Stimulated activated CD4-positive, alpha-beta T cell treated with anti-CD3 and anti-CD28 coated beads, Interleukin-2, amount 100 ng/mL, for 24 hours (primary cell): ENCODE measurements at places on chromosomes 7 and 10.

GRCh38 chr10:86135191-86135590, 231.4 kb downstream of the GRID1 start:
- DNase-seq, result no peak

- DNase-seq, result no peak
Measured at GRCh38 chr7:41046221-41046761, 656.6 kb downstream of the INHBA start.

GRCh38 chr10:119409385-119409784, 133.1 kb downstream of the RGS10 start:
- DNase-seq, result no peak

DNA sequence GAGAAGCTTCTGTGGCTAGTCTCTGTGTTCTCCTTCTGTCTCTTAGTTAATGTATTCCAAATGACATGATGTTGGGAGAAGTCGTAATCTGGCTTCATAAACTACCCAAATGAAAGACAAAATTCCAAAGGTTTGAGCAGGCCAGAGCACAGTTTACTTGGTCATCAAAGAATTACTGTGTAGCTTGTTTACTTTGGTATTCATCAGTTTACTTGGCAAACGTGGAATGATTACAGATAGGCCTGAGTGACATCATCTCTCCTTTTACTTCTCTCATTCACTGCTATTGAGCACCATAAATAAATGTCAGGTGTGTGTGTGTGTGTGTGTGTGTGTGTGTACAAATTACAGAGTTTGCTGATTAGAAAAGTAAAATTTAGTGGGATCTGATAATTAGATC, 327.3 kb downstream of the PHTF2 start:
- no peak for DNase-seq

DNA sequence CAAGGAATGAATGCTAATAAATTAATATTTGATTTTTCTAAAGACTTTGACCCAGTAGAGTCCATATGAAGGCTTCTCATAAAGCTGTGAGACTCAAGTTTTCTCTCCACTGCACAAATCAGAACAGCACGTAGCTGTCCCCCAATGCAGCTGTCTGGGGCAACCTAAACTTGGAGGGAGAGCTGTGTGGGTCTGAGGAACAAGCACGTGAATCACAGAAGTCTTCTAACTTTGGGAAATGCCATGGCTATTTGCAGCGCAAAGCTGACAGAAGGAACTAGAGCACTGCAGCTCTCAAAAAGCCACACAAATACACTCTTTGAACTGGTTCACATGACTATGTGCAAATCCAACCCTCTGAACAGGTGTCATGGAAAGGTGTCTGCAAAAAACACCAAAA, 47.9 kb downstream of the COL1A2 start:
- no peak for DNase-seq

DNA sequence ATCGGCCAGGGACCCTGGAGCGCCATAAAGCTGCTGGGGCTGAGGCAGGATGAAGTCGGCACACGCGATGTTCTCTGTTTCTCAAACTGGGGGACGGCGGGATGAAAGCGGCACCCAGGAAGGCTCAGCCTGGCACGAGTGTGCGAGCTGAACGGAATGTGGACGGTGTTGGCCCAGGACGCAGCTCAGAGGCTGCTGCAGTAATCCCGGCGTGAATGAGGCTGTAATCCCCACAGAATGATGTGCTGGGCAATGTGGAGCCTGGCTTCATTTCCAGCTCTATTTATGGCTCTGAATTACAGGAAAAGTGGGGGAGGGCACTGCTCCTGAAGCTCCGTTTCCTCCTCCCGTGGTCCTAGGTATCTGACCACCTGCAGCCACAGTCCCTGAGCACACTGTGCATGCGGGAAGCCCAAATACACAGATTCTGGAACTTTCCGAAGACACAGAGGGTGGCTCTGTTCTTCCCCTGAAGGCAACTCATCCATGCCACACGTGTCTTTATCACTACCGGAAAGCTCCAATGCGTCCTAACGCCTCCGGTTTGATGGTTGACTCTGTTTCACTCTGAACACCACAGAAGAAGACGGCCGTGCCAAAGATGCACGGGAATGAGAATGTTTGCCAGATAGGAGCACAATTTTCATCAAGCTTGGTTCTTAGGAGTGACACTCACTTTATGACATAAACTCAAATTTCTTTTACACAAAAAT, 37.6 kb downstream of the KLF6 start:
- DNase-seq, result peak; percentile 11

DNA sequence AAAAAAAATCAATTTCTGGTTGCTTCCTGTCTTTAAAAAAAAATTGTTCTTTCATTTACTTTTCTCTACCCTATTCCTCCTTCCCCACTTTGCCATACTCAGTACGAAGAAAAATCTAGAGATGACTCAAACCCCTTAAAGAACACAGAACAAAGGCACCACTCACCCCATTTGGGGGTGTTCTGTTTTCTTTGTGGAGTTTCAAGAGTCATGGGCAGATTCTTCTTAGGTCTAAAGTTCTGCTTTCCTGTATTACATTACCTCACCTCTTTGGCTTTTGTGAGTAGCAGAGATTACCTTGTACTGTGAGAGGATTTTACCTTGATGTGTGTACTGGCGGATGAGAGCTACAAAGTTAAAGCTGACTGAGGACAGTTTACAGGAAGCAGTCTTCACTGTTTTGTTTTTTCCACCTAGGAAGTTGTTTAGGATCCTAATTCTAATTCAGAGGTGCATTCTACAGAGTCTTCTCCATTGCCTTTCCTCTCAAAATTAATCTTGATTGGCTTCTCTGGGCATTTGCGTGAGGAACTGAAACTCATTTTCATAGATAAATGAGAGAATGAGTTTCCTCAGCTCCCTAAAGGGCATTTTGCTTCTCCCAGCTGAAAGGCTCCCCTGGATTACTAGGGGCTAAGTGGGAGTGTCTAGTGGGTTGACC, 20.7 kb downstream of the AVL9 start:
- no peak for DNase-seq

DNA sequence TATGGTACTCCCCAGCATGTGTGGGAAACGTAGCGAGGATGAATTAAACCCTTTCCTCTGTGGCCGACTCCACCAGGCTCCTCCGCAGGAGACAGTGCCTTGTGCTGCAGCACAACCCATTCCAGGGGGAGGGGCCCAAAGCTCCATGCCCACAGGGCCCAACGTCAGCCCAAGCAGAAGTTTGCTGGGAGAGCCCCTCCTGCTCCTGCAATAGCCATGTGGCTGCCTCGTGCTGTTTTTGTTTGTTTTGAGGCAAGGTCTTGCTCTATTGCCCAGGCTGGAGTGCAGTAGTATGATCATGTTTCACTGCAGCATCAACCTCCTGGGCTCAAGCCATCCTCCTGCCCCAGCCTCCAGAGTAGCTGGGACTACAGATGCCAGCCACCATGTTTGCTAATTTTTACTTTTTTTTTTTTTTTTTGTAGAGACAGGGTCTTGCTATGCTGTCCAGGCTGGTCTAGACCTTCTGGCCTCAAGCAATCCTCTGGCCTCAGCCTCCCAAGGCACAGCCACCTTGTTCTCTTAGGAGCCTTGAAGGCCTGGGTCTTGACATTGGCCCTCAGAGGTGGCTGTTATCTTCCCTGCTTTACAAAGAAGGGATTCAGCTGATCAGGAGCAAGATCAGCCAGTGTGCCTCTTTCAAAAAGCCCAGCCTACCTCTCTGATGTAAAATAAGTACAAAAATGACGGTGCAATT, 102.8 kb downstream of the DYNC2I1 start:
- no peak for DNase-seq

DNA sequence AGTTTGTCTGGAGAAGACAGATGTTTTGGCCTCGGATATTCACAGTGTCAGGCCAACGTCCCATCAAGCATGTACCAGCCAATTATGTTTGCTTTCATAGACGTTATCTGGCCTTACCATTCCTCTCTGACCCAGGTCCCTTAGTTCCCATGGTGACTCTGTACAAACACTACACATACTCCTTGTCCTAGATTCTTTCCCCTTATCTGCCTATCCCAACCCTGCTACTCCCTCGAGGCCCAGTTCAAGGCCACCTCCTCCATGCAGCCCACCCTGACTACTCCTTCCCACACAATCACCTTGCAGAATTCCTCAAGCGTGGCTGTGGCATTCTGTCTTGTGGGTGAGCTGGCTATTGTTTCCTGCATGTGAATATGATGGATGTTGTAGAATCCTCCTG, 155.2 kb downstream of the PRKAG2 start:
- no peak for DNase-seq

GRCh38 chr7:1012004-1012715, 29.2 kb downstream of the CYP2W1 start:
- no peak for DNase-seq

DNA sequence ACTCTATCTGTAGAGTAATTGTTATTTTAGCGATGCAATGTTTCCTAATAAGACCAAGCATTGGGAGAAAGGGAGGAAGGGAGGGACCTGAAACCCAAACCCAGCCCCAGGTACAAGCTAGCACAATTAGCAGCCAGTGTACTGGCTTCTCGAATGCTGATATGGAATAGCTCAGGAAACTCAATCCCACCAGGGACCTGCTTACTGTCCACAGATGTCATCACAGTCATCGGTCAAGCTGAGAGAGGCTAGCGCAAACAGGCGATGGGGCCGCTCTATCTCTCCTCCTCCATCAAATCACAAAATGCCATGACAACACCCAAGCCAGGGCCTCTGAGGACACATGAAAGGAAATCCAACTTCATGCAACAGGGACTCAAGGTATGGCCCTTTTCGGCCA, 192.1 kb downstream of the KCNMA1 start:
- no peak for DNase-seq

GRCh38 chr7:40909346-40909980, 774.7 kb downstream of the SUGCT start:
- no peak for DNase-seq

DNA sequence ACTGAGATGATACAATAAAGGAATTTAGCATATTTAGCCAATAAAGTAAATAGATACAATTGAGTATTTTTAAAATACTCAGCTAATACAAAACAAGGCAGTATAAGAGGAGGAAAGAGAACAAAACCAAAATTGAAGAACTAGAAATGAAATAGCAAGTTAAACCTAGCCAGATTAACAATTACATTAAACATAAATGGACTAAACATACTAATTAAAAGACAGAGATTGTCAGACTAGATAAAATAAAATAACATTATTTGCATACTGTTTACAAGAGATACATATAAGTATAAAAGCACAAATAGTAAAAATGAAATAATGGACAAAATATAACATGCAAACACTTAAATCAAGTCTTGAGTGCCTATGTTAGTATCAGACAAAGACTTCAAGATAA, 517.7 kb upstream of the PHF14 start:
- no peak for DNase-seq

- no peak for DNase-seq
Measured at GRCh38 chr10:132497861-132498561, 39.6 kb upstream of the INPP5A start.

DNA sequence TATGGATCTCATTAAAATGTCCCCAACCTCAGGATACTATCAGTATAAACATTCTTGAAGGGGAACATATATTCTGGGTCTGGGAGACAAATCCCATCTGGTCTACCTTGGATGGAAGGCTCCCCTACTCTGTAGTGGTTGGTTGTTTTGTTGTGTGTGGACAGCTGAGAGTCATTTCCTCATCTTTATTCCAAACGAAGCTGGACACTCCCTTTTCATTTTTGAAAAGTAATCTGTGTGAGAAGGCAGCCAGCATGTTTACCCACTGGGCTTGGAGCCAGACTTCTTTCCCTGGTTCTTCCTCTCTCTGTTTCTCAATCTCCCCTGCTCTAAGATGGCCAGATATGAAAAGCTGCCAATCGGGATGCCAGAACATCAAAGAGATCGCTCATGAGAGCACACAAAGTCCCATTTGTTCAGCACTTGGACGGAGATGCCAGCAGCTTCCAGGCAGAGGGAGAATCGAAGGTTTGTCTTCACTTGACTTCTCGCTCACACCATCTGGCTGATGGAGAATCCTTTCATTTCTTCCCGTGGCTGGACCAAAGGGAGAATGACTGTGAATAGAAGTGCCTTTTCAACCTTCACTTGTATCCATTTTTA, 108.1 kb upstream of the AGR3 start:
- no peak for DNase-seq

- DNase-seq, result no peak
Measured at GRCh38 chr10:119302591-119303253, 95.4 kb downstream of the GRK5 start.

GRCh38 chr10:36188080-36188453, 546.0 kb upstream of the FZD8 start:
- DNase-seq, result no peak

DNA sequence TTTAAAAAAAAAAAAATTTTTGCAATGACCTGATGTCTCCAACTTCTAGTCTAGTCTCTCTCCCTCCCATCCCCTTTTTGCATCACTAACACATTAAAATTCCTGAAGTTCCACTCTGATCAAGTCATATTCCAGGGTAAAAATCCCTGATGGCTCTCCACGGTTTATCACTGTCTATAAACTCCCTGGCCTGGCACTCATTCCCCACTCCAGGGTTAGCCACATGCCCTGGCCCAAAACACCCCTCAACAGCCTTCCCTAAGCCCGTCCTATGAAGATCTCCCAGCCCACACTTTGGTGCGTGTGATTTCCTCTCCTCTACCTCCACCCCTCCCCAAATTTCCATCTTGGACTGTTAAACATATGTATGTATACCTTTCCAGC, 125.4 kb downstream of the JAZF1 start:
- no peak for DNase-seq

GRCh38 chr7:119482671-119483070, 790.3 kb upstream of the KCND2 start:
- DNase-seq, result no peak

GRCh38 chr10:68606918-68607317, 46.8 kb downstream of the TET1 start:
- DNase-seq, result no peak

- DNase-seq, result no peak
Measured at GRCh38 chr7:94630855-94631254, 25.1 kb downstream of the SGCE start.

- no peak for DNase-seq
Measured at GRCh38 chr10:110978204-110978603, 58.8 kb downstream of the SHOC2 start.

- no peak for DNase-seq
Measured at GRCh38 chr7:47455872-47456185, 126.1 kb downstream of the TNS3 start.

- DNase-seq, result no peak
Measured at GRCh38 chr7:78161781-78162180, 363.2 kb downstream of the PHTF2 start.

- DNase-seq, result no peak
Measured at GRCh38 chr7:41217306-41217705, 485.6 kb downstream of the INHBA start.

DNA sequence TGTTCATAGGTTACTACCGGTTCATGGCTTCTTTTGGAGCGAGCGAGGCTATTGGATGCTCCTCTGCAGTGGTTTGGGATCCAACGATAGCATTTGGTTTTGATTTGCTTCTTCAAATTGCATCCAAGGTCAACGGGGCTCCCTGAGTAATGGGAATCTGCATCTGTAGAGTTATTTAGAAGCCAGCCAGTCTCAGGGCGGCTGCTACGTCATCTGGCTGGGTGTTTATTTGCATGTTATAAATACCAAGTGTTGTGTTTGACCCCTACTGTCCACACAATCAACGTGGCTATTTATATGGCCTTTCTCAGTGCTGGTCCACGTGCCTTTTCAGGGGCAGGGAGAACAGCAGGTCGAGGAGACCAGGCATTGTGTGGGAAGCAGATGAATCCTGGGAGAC, 137.7 kb downstream of the PRPF18 start:
- no peak for DNase-seq
